KBM-7 (cell line): ENCODE measurements at places on chromosomes 11 and 22.

GRCh38 chr11:8758619-8759169 lies 76.1 kb downstream of the RPL27A start:
- no peak for DNase-seq

GRCh38 chr22:50060441-50061140 lies 2.5 kb upstream of the TTLL8 start:
- no peak for DNase-seq

GRCh38 chr11:65625628-65626342 lies 10.2 kb downstream of the PCNX3 start:
- DNase-seq = peak; percentile 79

- DNase-seq = no peak
Observed at GRCh38 chr22:28232204-28232603, 313.1 kb upstream of the PITPNB start.

GRCh38 chr11:112885744-112886433 lies 75.3 kb upstream of the NCAM1 start:
- no peak for DNase-seq

DNA sequence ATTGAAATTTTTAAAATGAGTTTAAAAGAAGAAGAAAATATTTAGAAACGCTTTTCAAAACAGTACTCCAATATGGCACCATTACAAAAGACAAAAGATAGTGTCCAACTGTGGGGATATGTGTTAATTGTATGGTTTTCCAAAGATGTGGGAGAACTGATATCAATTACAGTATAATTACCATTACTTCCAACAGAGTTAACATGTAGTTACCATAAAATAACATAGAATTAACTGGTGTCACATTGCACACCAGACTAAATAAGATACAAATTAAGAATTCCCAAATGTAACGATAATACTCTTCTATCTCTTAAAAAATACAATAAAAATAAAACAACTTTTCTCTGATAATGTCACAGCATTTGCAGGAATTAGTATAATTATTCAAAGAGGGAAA lies 329.5 kb downstream of the SOX6 start:
- DNase-seq = no peak

DNA sequence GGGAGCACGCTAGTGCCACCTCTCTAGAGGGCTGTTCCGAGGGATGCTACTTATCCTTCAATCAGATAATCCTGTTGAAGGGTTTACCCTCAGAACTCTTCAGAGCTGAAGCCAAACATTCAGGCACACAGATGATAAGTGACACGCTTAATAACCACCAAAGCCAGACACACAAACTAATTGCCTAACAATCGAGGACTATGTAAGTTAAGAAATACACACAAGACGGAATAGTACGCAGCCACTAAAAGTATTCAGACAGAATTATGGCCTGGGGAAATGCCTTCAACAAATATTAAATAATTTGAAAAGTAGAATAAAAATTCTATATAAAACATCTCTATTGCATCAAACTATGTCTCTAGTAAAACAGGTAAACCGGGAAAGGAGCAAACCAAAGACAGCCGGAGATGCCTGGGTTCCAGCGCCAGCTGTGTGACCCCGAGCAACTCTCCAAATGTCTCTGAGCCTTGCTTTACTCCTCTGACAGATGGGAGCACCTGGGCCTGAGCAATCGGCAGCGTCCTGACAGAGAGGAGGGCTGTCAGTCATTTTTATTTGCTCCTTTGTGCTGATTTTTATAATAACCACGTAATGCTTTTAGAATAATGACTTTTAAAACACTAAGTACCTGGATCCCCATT lies 11.3 kb downstream of the LRFN4 start:
- DNase-seq = no peak

GRCh38 chr11:130458410-130458729 lies 9.9 kb downstream of the ADAMTS15 start:
- DNase-seq = no peak

GRCh38 chr11:9765320-9766101 lies 101.6 kb downstream of the SWAP70 start:
- DNase-seq = no peak

DNA sequence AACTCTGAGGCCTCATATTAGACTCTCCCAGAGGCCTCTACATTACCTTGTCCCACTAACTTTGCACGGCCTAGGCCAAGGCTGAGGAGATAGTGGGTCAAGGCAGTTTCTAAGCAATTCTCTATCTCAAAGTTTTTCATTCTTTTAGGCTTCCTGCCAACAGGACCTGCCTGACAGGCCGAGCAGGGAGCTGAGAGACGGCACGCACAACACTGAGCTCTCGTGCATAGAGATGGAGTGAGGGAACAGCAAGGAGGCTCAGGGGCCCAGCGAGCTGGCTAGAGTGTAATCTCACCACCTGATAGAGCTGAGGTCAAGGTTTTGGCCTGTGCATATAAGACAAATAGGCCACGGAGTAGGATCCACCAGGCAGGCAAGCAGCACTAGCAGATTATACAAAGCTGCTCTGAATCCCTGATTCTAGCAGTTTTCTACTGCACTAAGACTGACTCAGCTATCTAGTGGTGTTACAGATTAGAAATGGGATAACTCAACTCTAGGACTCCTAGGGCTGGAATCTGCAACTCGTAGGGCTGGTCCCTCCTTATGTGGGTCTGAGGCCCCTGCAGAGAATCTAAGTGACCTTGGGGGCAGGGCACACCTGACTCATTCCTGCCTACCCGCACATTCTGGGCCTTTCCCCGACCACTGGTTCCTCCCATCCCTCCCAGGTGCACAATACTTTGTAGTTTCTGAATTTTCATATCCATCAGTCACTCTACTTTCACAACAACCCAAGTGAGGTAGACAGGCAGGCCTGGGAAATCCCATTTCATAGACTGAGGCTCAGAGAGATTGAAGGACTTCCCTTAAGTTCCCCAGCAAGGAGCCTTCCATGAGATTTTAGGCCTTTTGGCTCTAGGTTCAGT lies 1.7 kb downstream of the CYB5R2 start:
- DNase-seq = no peak

DNA sequence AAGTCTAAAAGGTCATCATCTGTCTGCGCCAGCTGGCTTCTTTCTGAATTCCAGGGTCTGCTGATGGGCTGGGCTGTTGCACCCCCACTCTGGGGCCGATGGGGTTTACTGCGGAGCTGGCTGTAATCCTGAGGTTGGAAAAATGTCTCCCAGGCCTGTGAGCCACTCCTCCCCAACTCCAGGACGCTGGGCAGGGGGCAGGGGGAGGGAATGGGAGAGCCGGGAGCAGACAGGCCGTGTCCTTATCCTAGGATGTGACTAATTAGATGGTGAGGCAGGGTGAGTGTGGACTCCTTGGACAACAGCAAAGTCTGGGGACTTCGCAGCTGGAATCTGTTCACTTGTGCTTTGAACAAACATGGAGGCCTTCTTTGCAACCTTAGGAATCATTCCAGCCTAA lies 48.7 kb downstream of the LRRC32 start:
- no peak for DNase-seq

- no peak for DNase-seq
Observed at GRCh38 chr22:50693462-50693861, 20.8 kb downstream of the SHANK3 start.

DNA sequence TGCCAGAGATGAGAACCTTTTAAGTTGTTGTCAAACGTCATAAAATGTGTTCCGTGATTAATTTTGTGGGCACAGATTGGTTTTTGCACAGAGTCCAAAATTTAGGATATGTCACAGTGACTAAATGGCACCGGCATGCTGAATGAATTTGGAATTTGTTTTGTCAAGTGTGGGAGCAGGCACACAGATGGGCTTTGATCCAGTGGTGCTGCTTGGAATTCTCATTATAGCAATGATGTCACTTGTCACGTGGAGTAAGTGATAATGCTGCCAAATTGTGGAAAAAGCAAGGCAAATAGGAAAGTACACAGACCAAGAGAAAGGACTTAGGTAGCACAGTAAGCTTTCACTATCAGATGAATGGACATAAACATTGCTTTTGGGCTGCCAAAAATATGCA lies 8.0 kb upstream of the LIN7C start:
- DNase-seq = no peak

GRCh38 chr22:17375914-17376614 lies 6.8 kb downstream of the CECR2 start:
- DNase-seq = no peak

DNA sequence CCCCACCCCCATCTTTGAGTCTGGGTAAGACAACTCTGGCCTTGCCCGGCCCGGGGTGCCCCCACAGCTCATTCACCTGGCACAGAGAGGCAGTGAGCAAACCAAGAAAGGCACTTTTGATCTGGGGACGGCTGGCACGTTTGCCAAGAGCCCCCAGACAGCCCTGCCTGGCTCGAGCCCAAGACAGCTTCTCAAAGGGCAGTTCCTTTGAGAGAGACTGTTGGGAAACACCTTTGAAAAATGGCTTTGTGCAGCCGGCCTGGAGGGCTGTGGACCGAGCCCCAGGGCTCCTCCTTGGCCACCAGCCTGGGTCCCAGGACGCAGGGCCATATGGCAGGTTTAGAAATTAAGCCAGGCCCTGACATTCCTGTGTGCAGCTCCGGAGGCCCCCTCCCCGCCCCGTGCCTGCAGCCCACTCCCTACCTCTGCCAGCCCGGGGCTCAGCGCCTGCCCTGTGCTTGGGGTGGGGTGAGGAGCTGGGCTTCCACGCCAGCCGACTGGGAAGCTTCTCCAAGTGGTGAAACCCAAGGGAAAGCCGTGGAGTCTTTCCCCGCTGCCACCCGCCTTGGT lies 50.2 kb upstream of the SMIM38 start:
- no peak for DNase-seq

GRCh38 chr11:124825876-124826275 lies 25.7 kb upstream of the MSANTD2 start:
- DNase-seq = no peak

DNA sequence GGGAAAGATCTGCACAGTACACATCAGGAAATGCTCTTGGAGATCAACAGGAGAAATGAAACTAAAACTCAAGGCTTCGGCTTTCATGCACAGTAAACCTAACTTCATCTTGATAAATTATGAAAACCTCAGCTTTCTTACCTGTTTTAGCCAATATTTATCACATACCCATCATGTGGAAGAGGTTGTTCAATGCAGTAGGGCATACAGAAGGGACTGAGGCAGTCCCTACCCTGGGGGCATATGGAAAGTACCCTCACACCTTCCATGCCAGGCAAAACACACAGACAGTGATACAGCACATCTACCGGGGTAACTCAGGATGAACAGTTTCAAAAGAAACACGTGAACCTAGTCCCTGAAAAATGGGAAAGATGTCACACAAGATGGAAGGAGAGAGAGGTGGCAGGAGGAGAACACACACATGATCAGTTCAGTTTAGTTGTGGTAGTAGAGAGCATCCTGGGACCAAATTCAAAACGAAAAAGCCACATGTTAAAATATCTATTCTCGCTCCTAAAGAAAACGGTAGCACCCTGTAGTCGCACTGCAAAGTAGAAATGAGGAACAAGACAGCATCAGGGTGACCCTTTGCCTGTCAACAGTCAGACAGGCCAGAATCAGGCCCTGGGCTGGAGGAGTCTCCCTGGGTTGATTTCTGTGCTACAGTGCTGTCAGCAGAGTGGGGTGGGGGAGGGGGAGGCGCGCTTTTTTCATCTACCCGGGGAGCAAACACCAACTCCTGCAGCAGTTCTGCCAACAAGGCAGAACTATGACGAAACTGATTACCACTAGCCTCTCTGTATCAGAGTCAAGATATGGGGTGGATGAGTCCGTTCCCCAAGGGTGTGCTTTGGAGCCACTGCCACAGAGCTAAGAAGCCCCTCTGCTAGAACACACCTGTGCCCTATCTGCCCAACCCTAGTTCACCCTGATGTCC lies 1.3 kb downstream of the HIRA start:
- peak; percentile 66 for DNase-seq
